ENCODE measurements at places on chromosomes 2 and 18.

- DNase-seq, result no peak
Observed at GRCh38 chr2:29576231-29576630, 345.2 kb downstream of the ALK start.

DNA sequence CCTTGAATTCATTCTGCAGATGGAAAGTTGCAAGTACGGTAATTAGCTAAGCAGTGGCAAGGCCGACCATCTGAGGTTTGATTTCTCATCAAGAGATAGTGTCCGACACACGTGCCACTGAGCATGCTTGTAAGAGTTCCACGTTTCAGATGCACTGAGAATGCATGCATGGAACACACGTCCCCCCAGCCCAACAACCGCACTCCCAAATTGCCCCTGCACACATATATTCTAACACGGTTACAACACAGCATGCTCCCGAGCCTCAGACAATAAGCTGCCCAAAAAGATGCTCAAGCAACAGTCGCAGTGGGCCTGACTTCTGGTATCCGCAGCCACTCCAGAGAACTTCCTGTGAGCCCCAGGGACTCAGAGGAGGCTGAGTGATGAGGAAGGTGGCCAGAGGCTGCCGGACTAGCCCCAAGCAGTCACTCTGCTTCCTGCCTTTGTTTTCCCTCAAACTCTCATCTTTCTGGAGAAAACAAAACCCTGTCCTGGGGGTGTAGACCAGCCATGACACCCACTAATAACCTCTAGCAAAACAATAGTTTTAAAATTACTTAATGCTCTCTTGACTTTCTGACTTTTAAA lies 204.0 kb downstream of the TGIF1 start:
- no peak for DNase-seq

DNA sequence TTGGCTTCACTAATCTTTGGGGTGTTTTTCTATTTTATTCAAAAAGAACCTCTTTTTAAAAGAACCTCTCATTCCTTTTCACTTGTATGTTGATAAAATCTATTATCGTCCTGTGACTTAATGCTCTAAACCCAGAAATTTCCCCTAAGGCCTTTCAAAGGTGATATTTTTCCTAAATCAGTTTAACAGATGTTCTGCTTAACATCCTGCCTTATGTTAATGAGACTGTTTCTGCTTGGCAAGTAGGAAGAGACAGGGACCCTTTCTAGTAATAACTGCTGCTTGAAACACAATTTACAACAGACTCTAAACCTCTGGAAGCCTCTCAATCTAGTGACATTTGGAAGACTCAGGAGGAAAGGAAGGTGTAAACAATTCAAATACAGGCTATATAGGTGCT lies 128.8 kb downstream of the KCNJ3 start:
- DNase-seq, result no peak

DNA sequence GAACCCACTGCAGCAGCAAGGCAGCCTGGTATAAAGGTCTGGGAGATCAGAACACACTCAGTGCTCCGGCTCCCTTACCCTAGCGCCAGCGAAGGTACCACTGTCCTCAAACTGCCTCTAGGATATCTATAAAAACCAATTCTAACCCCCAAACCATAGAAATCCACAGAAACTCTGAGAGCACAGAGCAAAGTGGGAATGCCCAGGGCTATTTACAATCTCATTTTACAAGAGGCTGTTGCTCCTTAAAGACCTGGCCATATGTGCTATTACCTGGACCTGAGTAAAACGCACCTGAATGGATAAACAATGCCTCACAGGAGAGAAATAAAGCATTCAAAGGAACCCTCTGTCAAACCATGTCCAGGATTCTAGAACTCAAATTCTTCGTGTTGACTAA lies 4.3 kb downstream of the STK39 start:
- DNase-seq, result no peak

GRCh38 chr2:107721178-107721577 lies 105.5 kb upstream of the RGPD4 start:
- no peak for DNase-seq

All from GM10248 (cell line).